Stimulated activated naive CD8-positive, alpha-beta T cell treated with anti-CD3 and anti-CD28 coated beads, Interleukin-15, amount 100 ng/mL, for 72 hours (primary cell): ENCODE measurements at places on chromosomes 7 and 10.

DNA sequence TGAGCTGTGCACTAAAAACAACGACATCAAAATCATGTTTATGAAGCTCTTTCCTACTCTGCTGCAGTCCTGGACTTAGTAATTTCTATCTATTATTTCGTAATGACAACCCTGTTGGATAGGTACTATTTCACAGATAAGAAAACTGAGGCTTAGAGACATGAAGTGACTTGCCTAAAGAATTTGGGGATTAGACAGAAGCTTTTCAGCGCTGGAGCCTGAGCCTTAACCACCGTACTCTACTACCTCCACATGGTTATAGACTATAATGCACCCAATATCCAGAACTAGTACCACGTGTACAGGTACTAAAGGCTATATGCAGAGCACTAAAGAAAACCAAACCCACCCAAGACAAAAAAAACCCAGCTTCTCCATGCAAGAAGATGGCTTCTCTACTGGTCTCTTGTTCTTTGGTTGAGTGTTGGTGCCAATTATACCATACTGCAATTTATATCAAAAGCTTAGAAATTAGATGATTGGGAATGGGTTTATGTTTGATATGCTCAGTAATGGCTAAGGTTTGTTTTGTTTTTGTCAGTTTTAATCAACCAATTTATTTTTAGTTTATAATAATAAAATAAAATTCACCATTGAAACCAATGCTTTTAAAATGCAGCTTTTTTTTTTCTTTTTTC lies 6.5 kb upstream of the SNX10 start:
- DNase-seq = no peak

DNA sequence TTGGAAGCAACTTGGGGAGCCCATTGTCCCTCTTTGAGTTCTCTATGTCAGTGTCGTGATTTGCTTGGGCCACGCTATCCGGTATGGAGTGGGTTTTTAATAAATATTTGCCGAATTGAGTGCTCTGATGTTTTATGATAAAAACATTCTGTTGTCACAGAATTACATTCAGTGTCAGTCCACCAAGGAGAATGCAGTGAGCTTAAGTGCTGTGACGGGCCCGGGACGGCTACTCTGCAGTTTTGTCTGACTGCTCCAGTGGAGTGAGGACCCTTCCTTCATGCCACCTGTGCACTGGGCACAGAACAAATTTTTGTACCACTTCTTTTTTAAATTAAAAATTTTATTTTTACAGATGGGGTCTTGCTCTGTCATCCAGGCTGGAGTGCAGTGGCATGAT lies 76.0 kb downstream of the CARD11 start:
- DNase-seq = no peak

- DNase-seq = no peak
Measured at GRCh38 chr7:95440394-95441038, 5.7 kb upstream of the PON2 start.

DNA sequence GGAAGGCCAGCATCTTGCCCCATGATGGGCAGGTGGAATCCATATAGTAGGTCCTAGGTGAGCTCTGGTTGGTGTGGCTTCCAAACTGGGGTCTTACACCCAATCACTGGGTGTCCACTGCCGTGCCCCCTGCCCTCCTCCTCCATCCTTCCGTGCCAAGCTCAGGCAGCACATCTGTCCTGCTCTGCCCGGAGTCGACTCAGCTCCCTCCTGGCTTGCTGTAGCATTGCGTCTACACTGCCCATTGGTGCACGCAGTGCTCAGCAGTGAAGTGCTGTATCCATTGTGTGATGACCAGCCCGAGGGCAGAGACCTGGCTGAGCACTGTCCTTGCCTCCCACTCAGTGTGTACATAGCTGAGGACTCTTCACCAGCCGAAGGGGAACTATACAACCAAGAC lies 148.4 kb downstream of the ADAM12 start:
- DNase-seq = no peak

DNA sequence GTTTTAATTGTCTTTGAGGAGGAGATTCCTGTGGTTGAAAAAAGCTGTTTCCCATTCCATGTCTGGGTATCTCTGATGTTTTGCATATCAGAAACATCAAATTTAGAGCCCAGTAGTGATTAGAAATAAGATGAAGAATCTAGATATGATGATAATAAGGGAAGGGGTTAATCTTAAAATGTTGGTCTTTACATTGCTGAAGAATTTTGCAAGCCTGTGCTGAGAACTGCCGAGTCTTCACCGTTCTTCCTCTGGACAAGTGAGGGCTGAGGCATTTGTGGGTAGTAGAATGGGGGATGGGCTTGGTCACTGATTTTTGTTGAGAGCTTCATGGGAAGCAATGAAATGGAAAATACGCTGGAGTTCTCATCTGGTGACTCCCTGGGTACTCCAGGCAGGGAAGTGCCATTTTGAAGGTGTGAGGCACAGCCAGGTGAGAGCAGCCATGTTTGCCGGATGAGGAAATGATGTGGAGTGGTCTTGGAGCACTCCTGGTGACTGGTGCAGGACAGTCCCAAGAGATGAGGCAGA lies 10.2 kb downstream of the TCF7L2 start:
- no peak for DNase-seq

GRCh38 chr7:921581-922333 lies 32.7 kb downstream of the ADAP1 start:
- peak; percentile 24 for DNase-seq

DNA sequence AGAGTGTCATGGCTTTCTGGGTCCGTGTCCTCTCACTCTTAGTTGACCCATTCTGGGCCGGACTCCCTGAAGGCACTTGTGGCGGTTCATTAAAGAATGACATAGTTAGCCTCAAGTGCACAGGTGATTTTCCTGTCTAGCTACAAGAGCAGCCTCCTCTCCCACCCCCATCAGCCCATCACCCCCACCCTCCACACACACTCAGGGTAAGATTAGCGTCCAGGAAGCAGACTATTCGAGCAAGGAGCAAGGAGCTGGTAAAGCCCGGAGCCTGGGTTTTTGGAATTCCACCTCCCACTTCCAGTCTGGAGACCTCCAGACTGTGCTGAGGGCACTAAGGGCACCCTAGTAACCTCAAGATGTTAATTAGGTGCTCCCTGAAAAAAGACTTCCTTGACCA lies 39.5 kb downstream of the TACR2 start:
- no peak for DNase-seq

DNA sequence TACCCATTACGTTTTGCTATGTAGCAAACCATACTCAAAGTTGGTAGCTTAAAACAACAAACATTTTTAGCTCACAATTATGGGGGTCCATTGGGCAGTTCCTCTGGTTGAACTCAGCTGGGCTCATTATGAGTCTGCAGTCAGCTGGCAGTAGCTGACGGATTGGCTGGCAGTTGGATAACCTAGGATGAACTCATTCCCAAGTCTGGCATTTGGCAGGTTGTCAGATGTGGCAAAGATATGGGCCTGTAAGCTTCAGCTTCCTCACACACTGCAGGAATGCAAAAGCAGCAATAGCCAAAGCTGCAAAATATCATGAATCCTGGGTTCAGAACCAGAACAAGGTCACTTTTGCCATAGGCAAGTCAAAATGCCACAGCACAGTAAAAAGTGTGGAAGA lies 412.2 kb upstream of the SORCS1 start:
- no peak for DNase-seq

- peak; percentile 59 for DNase-seq
Measured at GRCh38 chr7:139775829-139776266, 1.9 kb downstream of the HIPK2 start.

DNA sequence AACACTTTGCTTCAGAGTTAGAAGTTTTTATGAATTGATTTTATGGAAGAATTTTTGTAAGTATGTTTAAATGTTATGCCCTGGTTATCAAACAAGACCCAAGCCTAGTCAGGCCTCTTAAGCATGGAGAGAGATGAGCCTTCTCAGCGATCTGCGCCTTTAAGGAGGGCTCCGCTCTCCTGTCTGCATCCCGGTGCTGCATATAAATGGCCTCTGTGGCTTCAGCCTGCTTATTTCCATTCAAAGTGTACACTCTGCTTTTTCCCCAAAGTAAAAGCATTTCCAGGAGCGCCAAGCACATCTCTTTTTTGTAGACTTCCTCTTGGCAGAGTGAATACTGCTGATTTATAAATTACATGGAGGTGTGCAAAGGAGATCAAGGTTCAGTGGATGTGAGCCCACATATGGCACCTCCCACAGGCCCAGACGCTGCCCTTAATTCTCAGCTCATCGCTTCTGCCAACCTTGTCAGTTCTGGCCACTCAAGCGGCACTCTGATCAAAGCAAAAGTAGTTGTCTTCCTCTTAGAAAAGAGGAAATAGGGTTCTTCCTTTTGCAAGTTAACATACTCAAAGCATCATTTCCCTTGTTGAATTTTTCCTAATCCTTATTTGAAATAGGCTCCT lies 70.0 kb upstream of the SFMBT2 start:
- no peak for DNase-seq

DNA sequence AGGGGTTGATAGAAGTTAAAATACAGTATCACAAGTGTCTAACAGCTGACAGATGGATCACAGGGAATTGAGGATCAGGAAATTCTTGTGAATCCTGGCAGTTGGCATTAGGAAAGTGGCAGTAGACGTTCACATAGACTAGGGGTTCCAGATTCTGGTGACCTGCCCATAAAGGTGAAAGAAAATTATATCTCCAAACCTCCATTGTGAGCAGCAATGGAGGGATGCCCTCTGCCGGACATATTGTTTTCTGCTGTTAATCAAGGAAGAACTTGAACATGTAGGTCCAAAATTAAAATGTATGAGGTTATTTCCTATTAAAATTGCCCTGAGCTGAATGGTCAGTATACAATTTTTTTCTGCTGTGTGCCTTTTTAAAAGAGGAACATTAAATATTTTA lies 5.1 kb downstream of the NME8 start:
- DNase-seq = no peak

- no peak for DNase-seq
Measured at GRCh38 chr10:35885076-35885475, 243.0 kb upstream of the FZD8 start.

DNA sequence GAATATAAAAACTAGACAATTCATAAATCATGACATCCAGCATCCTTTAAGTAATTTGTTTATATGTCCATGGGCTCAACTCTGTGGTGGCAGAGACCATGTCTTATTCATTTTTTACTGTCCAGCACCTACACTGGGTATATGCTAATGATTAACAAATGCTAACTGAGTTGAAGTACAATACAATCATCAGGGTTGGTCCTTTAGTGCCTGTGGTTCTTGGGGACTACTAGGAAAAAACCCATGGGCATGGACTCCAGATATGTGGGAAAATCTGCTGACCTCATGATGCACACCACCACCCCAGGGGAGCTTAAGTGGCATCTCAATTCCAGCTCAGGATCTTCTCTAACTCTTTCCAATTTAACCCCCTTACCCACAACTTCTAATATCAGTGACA lies 85.3 kb upstream of the YAE1 start:
- no peak for DNase-seq

DNA sequence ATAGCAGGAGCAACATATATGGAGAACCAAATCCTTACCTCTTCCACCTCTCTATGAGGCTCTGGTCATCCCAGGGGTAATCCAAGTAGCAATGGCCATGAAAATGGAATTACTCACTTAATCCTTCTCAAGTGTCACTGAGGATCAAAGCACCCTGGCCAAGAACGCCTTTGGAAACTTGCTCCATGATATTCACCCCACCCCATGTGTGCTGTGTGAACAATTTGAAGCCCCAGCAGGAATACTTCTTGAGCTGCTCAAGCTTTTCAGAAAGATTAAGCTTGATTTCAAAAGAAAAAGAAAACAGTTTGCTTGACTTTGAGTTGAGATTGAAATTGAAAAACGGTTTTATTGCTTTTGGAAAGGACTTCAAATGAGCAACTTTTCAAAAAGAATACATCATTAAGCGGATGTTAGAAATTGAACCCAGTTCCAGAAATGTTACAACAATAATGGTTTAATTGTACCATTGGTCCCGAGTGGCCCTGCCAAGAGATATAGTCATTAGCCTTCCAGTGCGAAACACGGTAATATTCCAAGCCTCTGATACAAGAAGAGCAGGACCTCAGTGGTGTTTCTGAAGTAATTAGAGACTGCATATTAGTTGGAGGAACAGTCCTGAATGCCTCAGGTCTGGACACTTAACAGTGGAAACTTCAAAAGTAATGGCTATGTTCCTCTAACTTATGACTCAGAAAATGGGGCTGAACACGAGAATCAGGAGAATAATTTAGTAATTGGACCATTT lies 208.1 kb downstream of the NEBL start:
- no peak for DNase-seq
